ENCODE measurements at places on chromosomes 1 and 21.

- DNase-seq = peak; percentile 28
Measured at GRCh38 chr1:198167436-198167934, 10.7 kb downstream of the NEK7 start.

DNA sequence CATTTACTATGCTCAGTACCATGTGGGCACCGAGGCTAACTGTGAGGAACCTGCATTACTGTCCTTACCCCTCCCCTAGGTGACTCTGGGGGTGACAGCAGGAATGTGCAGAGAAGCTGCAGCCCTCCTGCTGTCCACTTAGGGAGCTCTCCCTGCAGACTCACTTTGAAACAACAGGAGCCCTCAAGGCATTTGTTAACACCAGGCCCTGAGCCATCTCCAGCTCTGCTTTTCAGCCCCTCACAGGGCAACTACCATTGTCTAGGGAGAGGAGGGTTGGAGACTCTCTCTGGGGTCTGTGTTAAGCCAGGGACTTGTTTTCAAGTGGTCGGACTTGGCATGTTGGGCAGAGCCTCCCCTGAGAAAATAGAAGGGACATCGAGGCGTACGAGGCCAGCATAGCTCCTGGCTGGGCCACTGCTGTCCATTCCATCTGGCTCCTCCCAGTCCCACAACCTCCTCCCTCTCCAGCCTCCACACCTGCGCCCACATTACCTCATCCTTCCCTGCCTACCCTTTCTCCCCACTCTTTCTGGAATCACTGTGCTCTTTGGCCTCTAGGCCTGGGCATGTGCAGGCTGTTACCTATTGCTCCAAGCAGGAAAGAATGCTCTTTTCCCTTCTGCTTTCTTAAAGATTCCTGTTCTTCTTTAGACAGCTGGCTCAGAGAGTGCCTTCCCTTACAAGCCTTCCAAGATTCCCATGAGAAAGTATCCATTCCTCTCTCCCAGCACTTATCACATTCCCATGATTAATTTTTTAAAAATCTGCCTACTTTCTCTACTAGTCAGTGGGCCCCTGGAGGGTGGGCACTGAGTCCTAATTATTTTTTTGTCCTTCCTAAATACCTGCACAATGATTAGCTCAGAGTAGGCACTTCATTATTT is 102.7 kb upstream of the GCLM start:
- no peak for DNase-seq

GRCh38 chr1:153233448-153233847 is 16.1 kb downstream of the PRR9 start:
- no peak for DNase-seq

GRCh38 chr1:236083650-236084385 is 18.9 kb upstream of the NID1 start:
- DNase-seq = no peak

DNA sequence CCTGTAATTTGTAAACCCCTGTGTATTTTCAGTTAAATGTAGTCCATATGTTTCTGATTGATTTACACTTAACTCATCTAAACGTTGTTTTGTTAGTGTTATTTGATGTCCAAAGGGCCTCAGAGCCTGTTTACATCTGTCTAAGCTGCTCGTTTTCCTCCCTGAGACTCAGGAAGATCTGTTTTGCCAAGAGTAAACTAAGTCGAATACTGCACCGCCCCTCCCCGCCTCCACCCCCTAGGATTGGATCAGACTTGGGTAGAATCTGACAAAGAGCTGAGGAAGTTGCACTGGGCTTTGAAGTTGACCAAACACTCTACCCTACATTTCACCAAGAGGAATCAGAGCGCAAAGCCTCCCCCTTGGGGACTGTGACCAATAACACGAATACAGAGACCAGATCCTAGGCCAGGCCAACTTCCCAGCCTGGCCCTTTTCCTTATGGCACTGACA is 206.9 kb upstream of the LMO4 start:
- DNase-seq = no peak

- DNase-seq = no peak
Measured at GRCh38 chr1:206429421-206429820, 40.9 kb upstream of the IKBKE start.

GRCh38 chr1:231827337-231828105 is 200.9 kb downstream of the DISC1 start:
- no peak for DNase-seq

DNA sequence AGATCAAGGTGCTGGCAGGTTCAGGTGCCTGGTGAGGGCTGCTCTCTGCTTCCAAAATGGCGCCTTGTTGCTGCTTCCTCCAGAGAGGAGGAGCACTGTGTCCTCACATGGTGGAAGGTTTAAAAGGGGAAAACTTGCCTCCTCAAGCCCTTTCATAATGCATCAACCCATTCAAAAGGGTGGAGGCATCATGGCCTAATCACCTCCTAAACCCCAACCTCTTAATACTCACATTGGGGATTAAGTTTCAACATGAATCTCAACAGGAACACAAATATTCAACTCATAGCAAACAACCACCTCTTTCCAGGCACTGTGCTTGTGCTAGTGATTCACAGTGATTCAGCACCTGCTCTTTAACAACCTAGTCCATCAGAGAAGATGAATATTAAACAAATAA is 4.2 kb downstream of the S100A12 start:
- DNase-seq = no peak

DNA sequence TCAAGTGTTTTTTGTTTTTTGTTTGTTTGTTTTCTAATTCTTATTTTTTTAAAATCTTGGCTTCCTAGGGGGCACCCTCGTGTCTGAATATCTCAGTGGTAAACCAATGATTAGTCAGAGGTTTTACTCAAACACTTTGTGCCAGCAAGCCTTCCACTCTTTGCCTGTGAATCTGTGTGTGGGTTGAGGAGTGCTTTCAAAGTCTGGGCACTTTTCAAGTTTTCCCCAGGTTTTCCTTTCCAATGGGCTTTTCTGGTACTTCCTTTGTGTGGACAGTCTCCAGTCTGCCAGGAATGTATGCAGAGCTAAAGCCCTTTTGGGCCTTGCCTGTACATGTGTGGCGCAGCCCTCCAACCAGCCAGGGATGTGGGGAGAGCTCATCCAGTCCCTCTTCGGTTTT is 9.7 kb upstream of the PPIE start:
- no peak for DNase-seq

GRCh38 chr1:47309427-47309826 is 4.5 kb downstream of the STIL start:
- DNase-seq = no peak
